ENCODE measurements at places on chromosomes 2 and 18.

DNA sequence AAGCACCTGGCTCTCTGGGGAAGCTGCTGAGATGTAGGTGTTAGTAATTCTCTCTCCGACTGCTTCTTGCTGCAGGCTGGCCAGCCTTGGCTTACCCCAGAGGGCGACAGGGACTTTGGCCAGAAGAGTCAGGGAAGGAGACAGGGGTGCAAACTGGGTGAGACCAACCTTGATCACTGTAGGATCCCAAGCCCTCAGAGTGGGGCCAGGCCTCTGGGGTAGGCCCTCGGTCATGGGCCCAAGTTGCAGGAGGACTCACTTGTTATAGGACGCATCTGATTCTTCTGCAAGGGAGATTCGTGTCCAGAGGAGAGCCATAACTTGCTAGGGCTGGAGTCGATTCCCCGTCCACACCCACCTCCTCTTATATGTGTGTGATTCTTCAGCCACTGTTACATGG lies 111.7 kb upstream of the SIX3 start:
- DNase-seq: no peak

- no peak for DNase-seq
Measured at GRCh38 chr2:224887141-224887540, 155.1 kb downstream of the DOCK10 start.

DNA sequence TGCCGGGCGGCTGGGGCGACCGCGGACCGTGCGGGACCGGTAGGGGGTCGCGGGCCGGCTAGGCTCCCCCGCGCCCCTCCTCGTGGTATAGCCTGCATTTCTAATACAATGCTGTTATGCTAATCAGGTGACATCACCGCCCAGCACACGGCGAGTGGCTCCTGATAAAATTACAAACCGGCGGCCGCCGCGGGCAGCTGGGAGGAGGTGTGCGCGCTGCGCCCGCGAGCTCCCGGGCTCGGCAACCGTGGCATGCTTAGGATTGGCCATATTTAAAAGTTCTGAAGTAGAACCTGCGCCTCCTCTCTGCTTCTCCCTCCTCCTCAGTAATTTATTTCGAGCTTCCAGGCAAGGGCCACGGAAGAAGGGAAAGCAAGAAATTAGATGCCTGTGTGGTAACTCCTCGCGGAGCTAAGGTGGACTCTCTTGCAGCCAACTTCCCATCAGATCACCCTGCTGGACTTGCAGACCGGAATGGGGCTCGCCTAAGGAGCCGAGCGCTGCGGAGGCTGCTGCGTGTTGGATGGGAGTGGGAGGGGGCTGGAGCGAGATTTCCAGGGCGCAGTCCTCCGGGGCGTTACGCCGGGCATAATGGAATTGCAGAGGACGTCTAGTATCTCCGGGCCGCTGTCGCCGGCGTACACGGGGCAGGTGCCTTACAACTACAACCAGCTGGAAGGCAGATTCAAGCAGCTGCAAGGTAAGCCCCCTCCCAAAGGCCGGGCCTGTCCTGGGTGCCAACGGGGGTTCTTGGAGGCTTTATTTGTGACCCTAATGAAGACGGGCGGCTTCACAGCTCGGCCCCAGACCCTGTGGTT lies 102.3 kb downstream of the SPTBN1 start:
- peak; percentile 82 for DNase-seq

GRCh38 chr2:11357428-11357972 lies 13.1 kb upstream of the ROCK2 start:
- no peak for DNase-seq

DNA sequence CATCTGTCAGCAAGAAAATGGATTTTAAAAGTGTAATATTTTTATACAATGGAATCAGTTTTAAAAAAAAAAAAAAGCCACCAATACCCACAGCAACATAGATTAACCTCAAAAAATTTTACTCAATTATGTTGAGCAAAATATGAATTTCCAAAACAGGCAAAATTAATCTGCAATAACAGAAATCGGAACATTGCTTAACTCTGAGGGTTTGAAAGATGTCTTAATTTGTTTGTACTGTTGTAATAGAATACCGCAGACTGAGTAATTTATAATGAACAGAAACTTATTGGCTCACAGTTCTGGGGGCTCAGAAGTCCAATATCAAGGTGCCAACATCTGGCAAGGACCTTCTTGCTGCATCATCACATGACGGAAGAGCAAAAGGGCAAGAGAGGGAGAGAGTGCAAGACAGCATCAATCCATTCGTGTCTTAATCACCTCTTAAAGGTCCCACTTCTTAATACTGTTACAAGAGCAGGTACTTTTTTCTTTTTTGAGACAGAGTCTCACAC lies 31.8 kb upstream of the TNFAIP6 start:
- no peak for DNase-seq
